Hematopoietic multipotent progenitor cell treated with erythropoietin and hydrocortisone succinate and interleukin-3 and kit ligand, for 17 days (in vitro differentiated cells): ENCODE measurements at places on chromosomes 11 and 22.

DNA sequence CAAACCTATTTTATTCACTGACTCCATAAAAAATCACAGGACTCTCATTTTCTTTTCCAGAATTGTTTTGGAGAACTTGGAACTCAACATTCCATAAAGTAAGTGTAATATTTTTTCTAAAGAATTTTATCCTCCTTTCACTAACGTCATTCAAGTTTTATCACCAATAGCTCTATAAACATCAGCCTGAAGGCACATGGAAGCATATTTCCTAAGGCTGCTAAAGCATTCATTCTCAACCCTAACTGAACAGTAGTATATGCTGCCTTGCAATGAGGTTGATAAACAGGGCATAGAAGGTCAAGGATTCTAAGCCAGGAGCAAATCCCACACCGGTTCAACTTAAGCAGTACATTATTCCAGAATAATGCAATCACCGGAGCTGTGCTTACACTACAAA, 273.9 kb downstream of the RAB38 start:
- no peak for DNase-seq

DNA sequence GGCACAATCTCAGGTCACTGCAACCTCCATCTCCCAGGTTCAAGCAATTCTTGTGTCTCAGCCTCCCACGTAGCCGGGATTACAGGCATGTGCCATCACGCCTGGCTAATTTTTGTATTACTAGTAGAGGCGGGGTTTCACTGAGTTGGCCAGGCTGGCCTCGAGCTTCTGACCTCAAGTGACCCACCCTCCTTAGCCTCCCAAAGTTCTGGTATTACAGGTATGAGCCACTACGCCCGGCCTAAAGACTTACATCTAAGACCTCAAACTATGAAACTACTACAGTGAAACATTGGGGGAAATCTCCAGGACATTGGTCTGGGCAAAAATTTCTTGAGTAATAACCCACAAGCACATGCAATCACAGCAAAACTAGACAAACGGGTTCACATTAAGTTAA, 13.8 kb upstream of the FAM181B start:
- DNase-seq, result no peak

GRCh38 chr22:46916886-46917770, 154.7 kb downstream of the TBC1D22A start:
- DNase-seq, result no peak

GRCh38 chr11:4539603-4540219, 5.3 kb upstream of the OR52M1 start:
- DNase-seq, result peak; percentile 21
